Stimulated activated CD4-positive, alpha-beta T cell treated with anti-CD3 and anti-CD28 coated beads, Interleukin-1b, Interleukin-23, amount 100 ng/mL, for 1 hour (primary cell): ENCODE measurements at places on chromosomes 6 and 20.

DNA sequence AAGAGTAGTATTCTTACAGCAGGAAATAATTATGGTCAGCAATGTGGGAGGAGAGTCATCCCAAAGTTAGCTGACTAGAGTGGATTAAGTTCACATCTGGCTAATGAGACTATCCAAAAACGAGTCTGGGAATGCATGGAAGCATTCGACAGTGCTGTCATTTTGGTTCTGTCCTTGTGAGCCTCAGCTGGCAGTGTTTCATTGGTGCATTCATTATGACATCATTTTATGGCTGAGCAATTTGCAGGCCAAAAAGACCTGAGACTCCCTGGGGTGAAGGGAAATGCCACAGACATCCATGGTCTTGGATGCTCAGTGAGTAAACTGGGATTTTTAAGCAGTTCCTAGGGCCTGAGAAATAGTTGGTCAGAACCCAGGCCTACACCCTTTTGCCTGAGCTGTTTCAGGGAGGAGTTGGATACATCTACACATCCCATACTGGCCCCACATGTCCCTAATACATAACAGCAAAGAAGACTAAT lies 196.4 kb upstream of the CCN2 start:
- DNase-seq: no peak

DNA sequence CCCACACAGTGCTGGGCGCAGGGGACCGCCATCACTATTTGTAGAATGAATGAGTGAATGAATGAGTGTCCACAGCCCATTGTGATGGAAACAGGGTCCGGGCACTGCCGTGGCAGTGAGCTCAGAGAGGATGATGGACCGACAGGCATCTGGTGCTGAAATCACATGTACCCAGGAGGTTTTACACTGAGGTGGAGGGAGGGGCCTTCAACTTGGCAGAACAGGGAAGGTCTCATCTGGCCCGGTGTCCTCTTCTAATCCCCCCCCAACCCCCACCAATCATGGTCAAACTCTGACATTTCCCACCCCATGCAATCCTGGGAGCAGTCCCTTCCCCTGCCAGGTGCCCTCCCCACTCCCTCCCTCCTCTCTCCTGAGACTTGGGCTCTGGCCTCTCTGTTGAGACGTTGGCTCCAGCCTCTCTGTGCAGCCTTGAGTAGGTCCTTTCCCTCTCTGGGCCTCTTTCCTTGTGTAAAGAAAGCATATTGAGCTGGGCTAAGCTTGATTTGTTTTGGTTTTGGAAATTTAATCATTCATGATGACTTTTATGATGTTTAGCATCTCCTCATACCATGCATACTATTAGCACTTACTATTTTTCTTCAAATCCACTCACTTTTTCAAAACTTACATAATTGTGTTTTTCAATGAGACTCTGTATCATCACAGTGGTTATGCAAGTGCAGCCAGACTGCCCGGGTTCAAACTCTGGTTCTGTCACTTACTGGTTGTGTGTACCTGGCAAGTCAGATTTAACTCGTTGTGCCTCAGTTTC lies 10.8 kb downstream of the KIAA1755 start:
- no peak for DNase-seq

DNA sequence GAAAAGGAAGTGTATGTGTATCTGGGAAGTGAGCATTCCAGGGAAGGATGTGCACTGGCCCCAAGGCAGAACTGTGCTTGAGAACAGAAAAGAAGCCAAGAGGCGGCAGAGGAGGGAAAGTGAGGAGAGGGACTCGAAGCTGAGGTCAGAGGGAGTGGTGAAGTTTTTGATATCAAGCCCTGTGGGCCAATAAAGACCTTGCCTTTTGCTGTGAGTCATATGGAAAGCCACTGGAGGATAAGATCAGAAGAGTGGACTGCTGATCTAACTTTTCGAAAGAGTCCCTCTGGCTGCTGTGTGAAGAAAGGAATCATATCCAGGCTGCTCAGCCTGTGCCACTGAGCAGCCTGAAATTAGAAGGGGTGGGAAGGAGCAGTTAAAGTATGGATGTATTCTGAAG lies 99.4 kb downstream of the EYA4 start:
- DNase-seq: no peak

- DNase-seq: no peak
These were observed 18.6 kb downstream of the CCDC167 start for GRCh38 chr6:37480951-37481534.

DNA sequence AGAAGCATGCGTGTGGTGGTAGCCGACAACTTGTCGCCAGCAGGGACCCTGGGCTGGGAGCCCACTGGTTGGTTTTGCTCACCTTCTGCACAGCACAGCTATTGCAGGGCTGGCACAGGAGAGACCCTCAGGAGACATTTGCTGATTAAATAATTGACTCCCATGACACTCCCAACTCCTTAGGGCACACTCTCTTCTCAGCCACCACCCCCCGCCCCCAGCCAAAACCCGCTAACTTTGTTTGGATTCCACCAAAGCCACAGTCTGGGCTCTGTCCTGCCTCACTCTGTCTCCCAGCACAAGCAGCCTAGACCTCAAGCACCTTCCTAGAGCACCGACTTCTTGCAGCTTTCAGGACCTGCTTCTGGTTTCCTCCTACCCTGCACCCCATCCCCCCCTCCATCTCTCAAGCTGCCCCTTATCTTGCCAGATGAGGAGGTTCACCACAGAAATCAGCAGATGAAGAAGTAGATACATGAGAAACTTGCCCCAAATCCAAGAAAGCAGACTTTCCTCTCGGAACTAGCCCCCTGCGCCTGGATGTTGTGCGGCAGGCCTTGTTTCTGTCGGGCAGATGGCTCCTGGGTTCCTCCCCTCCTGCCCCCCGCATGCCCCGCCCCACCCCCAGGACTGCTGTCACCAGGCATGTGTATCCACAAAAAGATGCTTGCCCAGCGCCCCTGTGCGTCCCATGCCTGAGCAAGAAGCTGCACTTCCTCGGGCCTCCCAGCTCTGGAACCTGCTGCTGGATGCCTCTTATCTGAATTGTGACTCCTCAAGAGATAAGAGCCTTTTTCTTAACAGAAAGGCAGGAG lies 35.0 kb upstream of the CD93 start:
- DNase-seq: no peak

- no peak for DNase-seq
These were observed 8.6 kb downstream of the TAAR1 start for GRCh38 chr6:132650429-132650828.

- DNase-seq: no peak
These were observed 385.0 kb downstream of the CD83 start for GRCh38 chr6:14502551-14502950.

- no peak for DNase-seq
These were observed 151.1 kb upstream of the JAG1 start for GRCh38 chr20:10824750-10825500.

DNA sequence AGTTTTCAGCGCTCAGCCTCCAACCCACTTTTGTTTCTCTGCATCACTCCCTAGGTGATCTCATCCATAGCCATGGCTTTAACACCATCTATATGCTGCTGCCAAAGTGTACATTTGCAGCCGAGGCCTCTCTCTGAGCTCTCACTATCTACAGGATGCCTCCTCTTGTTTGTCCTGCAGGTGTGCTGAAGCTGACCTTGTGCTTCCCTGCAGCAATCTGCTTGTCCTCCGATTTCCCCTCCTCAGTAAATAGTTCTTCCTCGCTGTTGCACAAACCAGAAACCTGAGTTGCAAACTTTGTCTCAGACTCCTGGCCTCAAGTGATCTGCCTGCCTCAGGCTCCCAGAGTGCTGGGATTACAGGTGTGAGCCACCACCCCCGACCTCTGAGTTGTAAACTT lies 3.7 kb upstream of the TXNDC5 start:
- no peak for DNase-seq

GRCh38 chr20:8722277-8722928 lies 346.5 kb upstream of the PLCB4 start:
- no peak for DNase-seq

DNA sequence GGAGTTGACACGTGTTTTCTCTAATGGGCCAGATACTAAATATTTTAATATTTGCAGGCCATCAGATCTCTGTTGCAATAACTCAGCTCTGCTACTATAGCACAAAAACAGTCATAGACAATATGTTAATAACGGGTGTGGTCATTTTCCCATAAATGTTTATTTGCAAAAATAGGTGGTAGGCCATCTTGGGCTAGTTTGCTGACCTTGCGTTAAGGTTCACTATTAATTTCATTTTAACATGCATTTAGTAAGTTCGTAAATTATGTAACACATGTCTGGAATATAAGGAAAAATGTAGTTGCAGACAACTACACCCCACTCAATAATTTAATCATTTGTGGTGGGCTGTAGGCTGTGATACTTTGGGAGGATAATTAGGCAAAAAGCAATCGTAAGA lies 577.8 kb downstream of the PKHD1 start:
- no peak for DNase-seq

DNA sequence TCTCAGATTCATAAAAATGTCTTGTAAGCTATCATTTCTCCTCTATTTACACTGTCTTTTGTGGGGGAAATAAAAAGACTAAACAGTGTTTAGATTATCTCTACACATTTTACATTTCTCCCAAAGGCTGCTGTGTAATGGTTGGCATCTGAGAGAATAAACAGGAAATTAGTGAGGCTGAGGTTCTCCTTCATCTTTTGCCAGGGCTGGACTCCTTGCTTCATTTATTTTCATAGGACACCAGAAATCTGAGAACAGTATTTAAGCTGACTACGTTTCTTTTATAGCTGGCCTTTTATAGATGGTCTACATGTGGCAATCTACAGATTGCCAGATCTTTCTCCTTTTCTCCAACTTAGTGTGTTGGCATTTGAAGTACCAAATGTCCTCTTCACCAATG lies 41.5 kb downstream of the PLCB4 start:
- no peak for DNase-seq

DNA sequence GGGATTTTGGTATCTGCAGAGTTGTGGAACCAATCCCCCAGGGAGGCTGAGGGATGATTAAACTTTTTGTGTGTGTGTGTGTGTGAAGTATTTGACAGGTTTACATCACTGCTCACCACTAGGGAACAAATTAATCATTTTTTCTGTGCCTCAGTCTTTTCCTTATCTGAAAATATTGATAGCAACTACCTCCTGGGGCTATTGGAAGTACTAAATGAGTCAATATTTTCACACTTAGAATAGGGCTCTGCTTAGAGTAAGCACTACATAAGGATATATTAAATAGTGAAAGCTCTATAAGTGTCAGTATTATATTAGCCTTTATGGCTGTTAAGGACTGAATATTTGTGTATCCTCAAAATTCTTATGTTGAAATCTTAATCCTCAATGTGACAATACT lies 155.2 kb upstream of the UST start:
- no peak for DNase-seq
